GM12878 (cell line): ENCODE measurements at places on chromosomes 7 and 10.
A peak's percentile ranks its signal among the peaks of the same experiment; 100 is the strongest.

- no peak for DNase-seq
Measured at GRCh38 chr7:85596827-85597226, 410.0 kb upstream of the SEMA3D start.

- no peak for DNase-seq
Measured at GRCh38 chr7:99365318-99366141, 9.0 kb upstream of the ARPC1B start.

GRCh38 chr7:128666200-128666599 is 5.9 kb upstream of the GARIN1A start:
- no peak for DNase-seq

- DNase-seq: no peak
Measured at GRCh38 chr7:139680676-139681462, 96.9 kb downstream of the HIPK2 start.

- DNase-seq: no peak
Measured at GRCh38 chr7:135330088-135330487, 96.5 kb downstream of the STRA8 start.

GRCh38 chr7:100951172-100951571 is 1.8 kb downstream of the MUC3A start:
- DNase-seq: no peak

- DNase-seq: no peak
Measured at GRCh38 chr7:148340438-148341280, 249.9 kb upstream of the C7orf33 start.

DNA sequence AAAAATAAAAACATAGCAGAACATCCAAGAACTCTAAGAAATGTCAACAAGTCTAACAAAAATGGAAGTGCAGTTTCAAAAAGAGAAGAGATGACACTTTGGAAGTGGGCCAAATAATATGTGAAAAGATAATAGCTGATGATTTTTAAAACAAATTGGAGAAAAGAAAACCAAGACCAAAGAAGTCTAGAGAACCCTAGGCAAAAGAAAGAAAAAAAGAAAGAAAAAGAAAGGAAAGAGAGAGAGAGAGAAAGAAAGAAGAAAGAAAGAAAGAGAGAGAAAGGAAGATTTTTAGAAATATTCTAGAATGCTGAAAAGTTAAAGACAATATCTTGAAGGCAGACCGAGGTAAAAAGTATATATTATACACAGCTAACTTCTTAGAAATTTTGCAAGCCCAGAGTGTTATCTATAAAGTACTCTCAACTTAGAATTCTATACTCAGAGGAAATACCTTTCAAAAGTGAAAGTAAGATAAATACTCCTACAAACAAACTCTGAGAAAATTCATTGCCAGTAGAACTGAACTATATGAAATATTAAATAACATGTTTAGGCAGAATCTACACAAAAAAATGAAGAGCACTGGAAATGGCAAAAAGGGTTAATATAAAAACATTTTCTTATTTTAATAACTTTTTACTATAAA is 138.7 kb upstream of the SMIM30 start:
- no peak for DNase-seq

- DNase-seq: no peak
Measured at GRCh38 chr10:114990586-114990985, 52.6 kb downstream of the TRUB1 start.

DNA sequence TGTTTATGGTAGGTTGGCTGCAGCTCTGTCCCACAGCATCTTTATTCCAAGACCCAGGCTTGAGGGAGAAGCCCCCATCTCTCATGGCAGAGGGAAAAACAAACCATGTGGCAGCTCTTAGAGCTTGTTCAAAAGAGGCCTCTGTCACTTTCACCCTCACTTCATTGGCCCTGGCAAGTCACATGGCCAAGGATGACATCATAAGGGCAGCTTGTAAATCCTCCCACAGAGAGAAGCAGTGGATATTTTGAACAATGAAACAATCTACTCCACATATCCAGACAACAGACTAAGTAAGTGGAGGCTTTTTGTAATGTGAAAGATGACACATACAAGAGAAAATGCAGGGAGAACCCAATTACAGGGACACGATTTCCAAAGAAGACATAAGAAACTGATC is 108.1 kb downstream of the GRID1 start:
- no peak for DNase-seq

DNA sequence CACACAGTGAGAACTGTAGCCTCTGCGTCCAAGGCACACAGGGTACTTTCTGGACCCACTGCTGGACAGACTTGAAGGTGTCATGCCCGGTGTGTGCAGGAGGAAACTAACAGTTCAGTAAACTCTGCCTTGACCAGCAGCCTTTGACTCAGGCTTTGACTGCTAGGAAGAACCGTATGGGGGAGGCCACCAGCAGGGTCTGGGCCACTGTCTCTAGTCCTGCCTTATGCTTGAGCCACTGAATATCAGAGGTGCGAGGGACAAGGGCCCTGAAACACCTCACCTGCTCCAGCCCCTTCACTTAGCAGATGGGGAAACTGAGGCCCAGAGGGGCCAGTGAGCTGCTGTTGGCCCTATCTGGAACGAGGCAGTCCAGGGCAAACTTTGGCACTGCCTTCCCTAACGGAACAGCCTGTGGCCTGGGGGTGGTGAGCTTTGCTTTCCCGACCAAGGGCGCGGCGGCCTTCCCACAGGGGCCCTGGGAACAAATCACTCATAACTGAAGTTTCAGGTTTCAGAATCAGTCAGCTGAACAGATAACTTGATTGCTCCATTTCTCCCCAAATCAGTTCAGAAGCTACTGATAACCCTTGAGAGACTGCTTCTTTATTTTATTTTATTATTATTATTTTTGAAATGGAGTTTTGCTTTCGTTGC is 130.0 kb downstream of the FAM53B start:
- peak; percentile 58 for DNase-seq

GRCh38 chr7:19944363-19945120 is 171.1 kb upstream of the TMEM196 start:
- no peak for DNase-seq

GRCh38 chr10:61869041-61869675 is 32.3 kb upstream of the ARID5B start:
- DNase-seq: no peak

GRCh38 chr10:44618910-44619309 is 234.0 kb upstream of the CXCL12 start:
- DNase-seq: no peak

DNA sequence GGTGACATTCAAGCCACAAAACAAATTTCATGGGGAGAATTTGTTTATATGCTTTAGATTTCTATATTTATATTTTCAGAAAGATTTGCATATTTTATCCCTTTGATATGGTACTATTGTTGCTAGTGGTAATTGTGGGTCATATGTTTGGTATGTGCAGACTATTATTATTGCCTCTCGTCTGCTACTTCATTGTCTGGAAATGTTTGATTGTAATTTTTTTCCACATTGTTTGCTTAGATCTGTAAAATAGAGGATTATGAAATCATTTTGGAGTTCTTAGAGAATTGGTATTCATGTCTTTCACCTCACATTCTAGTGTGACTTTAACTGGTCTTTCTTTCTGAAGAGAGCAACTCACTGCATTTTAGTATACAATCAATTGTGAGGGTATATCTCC is 44.7 kb downstream of the MYO3A start:
- no peak for DNase-seq

GRCh38 chr10:51325649-51326048 is 251.4 kb downstream of the PRKG1 start:
- DNase-seq: no peak

GRCh38 chr10:44422570-44423101 is 37.7 kb upstream of the CXCL12 start:
- no peak for DNase-seq

DNA sequence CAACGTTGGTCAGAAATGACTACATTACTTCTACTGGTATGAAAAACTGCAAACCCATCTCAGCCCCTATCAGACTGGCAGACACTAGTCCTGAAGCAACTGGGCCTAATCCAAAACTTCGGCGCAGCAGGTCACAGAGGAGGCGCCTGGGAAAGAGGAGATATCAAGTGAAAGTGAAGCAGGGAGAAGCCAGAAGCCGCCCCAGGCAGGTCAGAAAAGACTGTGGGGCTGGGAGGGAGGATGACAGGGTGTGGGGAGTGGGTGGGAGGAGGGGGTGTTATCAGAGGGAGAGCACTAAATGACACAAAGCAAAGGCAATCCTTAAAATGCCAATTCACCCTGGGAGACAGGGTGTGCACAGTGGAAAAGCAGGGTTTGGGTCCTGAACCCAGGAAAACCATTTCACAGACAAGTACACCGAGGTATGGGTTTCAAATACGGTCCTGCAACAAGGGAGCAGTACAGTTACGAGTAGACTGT is 731 bp downstream of the CHCHD3 start:
- no peak for DNase-seq

DNA sequence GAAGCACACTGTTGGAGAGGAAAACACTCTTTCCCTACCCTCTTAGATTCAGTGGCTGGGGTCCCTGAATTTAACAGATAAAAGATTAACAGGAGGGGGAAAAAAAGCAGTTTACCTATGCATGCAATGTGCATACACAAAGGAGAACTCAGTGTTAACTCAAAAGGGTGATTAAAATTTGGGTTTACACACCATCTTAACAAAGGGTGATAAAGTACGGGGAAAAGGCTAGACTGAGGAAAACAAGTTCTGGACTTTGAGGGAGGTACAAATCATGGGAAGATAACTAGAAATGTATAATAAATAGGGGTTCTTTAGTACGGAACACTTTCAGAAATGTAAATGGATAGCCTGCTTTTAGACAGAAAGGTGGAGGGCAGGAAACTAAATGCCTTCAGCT is 83.1 kb downstream of the SRPK2 start:
- no peak for DNase-seq

DNA sequence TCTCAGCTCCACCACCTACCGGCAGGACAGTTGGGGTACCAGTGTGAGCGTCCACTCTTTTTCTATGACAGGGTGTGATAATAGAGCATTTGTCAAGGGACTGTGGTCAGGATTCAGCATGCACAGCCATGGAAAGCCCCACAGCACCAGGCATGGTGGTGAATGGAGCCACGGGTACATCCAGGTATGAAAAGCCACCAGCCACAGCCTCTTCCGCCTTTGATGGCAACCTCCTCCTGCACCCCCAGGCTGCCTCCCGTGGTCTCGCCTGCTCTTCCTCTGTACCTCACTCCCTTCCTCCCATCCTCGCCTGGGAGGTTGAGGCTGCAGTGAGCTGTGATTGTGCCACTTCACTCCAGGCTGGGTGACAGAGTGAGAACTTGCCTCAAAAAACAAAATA is 90.2 kb upstream of the CHST15 start:
- no peak for DNase-seq

DNA sequence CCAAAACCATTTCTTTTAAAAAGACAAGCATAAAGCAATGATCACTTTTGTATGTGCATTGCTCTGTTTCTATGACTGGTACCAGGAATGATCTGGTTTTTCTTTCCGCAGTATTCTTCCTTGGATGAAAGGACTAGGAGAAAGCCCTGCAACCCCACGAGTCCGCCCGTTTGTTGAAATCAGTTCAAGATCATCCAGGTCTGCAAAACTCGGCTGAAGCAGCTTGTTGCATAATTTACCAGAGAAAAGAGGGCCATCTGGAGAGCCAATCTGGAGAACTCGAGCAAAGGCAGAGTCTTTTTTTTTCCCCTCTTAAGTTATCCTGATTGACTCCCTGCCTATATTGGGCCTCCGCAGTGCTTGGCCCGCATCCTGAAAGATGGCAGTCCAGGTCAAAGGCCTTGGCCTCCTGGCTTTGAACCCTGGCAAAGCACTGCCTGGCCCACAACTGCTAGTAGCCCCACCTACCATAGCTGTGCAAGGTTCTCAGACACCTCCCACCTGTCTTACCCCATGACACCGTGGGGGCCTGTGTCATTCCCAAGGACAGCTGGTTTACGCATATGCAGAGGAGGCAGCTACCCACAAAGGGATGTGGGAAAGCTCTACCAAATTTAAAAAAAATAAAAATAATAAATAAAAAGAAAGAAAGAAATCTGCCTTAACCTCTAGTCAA is 572.2 kb downstream of the INHBA start:
- DNase-seq: no peak

GRCh38 chr10:98269435-98269912 is 1.5 kb upstream of the LOXL4 start:
- DNase-seq: no peak

GRCh38 chr10:3008518-3009195 is 58.7 kb upstream of the PFKP start:
- DNase-seq: no peak

DNA sequence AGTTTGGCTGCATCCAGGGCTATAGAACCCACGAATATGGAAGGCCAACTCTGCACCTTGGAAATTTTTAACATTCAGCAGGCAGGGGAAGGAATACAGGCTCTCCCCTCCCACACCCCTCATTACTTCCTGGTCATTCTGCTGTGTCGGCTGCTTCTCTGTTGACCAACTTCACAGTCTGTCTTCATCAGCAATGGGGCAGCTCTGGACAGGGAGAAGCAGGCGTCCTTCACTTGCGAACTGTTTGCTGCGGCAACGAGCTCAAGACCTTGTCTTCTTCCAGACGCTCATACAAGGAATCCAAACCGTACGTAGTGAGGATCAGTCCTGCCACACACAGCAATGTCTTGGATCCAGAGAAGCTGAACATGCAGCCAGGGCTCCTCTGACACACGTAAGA is 192.2 kb downstream of the DIP2C start:
- DNase-seq: no peak

- no peak for DNase-seq
Measured at GRCh38 chr7:129864042-129864441, 88.7 kb downstream of the UBE2H start.

DNA sequence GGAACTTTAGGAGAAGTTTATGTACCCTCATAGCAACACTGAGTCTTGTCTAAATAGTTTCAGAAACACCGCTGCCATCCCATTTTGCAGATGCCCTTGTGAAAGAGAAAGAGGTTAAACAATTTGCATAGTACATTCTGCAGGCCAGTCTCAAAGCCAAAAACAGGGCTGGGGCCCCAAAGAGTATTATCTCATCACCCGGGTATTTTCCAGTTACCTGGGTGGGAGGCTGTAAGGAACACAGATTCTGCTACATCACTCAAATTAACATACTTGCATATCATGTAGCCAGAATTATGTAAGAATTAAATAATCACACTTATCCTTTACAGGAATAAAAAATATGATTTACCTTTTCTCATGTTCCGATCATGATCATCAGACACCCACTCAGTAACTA is 3.1 kb upstream of the FAM171A1 start:
- no peak for DNase-seq

GRCh38 chr10:117926491-117926890 is 120.2 kb downstream of the RAB11FIP2 start:
- no peak for DNase-seq

DNA sequence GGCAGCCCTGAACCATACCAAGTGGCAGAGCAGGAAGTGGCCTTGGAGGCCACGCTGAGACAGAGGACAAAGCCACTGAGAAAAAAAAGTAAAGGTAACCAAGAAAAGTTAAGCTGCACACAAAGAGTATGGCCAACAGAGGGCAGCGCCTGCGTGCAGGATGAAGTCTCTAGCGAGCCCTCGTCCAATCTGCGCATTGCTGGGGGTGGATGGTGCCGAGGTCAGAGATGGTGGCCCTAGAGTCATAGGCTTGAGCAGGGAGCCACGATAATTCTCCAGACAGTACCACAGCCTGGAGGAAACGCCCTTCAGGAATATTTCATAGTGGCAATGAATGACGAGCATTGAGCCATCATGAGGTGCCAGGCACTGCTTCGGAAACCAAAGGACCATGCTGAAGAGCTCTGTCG is 9.7 kb downstream of the ATP6V0E2 start:
- DNase-seq: no peak

GRCh38 chr10:27696466-27696865 is 49.2 kb downstream of the MKX start:
- DNase-seq: no peak
